ENCODE measurements at places on chromosomes 16 and 17. TPM values are rescaled to one million over a fixed set of nuclear protein-coding genes. Genes with fewer than 3 reads are reported as not detected.

The KRTAP17-1 gene
- polyA plus RNA-seq: 0.11 TPM

The CLTC gene
- polyA plus RNA-seq: 127 TPM

The CFAP52 gene
- 1.6 TPM for polyA plus RNA-seq

The WNK4 gene
- polyA plus RNA-seq: 0.11 TPM

The ST6GALNAC2 gene
- polyA plus RNA-seq: 4.3 TPM

The WFDC1 gene
- polyA plus RNA-seq: 7.4 TPM

The XYLT1 gene
- polyA plus RNA-seq: 2.2 TPM

The CX3CL1 gene
- polyA plus RNA-seq: 7.2 TPM

The TMEM106A gene
- polyA plus RNA-seq: 4.4 TPM

The LDHD gene
- 1.6 TPM for polyA plus RNA-seq

The CYTH1 gene
- polyA plus RNA-seq: 91.7 TPM

The CCL16 gene
- 0.46 TPM for polyA plus RNA-seq

The CCL2 gene
- 165 TPM for polyA plus RNA-seq

The CCL15 gene
- 0.73 TPM for polyA plus RNA-seq

The SLC6A4 gene
- 0.14 TPM for polyA plus RNA-seq

The PITPNC1 gene
- polyA plus RNA-seq: 27.0 TPM

The DNASE1L2 gene
- polyA plus RNA-seq: 3.5 TPM

The SLC5A11 gene
- polyA plus RNA-seq: 0.14 TPM

The APOBR gene
- polyA plus RNA-seq: 10.6 TPM

The ASGR2 gene
- 4.7 TPM for polyA plus RNA-seq

The TPSG1 gene
- polyA plus RNA-seq: 0.14 TPM

The SLC12A3 gene
- 0.34 TPM for polyA plus RNA-seq

The CDK5R1 gene
- 7.1 TPM for polyA plus RNA-seq

The ZG16 gene
- polyA plus RNA-seq: 0.27 TPM

The TTLL6 gene
- 0.41 TPM for polyA plus RNA-seq

The FBXL16 gene
- 9.6 TPM for polyA plus RNA-seq

The PHOSPHO1 gene
- 0.50 TPM for polyA plus RNA-seq

The ADGRG3 gene
- 0.94 TPM for polyA plus RNA-seq

The SLC13A2 gene
- polyA plus RNA-seq: 0.09 TPM

The VPS35 gene
- polyA plus RNA-seq: 32.9 TPM

The CACNG5 gene
- polyA plus RNA-seq: 0.05 TPM

The TBC1D3E gene
- not detected for polyA plus RNA-seq

The SDK2 gene
- polyA plus RNA-seq: 0.87 TPM

The TUBB3 gene
- 10.6 TPM for polyA plus RNA-seq

The ADCY7 gene
- polyA plus RNA-seq: 23.1 TPM

The ARL17A gene
- 3.7 TPM for polyA plus RNA-seq

The EDC4 gene
- polyA plus RNA-seq: 45.0 TPM

The CARD14 gene
- polyA plus RNA-seq: 1.7 TPM

The PER1 gene
- 71.9 TPM for polyA plus RNA-seq

The IGF2BP1 gene
- polyA plus RNA-seq: 0.07 TPM

All from thymus (tissue), 14 donors.